ENCODE measurements at places on chromosomes 2 and 18.

DNA sequence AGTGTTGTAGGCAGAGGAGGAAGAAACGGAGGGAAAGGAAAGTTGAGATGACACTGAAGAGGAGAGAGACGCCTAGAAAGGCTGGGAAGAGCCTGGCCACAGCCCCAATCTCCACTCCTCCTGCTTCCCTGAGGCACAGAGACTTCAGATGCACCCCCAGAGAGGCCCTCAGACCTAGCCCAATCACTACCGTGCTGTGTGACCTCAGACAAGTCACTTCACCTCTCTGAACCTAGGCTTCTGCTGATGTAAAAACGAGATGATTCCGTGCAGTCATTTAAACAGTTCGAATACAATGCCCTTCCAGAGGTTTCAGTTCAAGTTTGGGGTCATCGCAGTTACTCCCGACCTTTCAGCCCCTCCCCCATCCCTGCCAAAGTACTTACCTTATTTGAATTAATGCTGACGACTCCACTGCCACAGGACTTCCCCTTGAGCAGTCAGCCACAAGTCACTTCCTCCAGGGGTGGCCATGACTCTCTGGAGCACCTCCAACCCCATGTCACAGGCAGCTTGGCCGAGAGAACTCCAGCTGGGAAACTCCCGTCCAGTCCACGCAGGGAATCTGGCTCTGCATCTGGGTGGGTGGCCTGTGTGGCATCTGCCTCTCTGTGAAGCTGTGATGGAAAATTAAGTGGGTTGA, 105.2 kb upstream of the ID2 start:
- DNase-seq, result no peak

DNA sequence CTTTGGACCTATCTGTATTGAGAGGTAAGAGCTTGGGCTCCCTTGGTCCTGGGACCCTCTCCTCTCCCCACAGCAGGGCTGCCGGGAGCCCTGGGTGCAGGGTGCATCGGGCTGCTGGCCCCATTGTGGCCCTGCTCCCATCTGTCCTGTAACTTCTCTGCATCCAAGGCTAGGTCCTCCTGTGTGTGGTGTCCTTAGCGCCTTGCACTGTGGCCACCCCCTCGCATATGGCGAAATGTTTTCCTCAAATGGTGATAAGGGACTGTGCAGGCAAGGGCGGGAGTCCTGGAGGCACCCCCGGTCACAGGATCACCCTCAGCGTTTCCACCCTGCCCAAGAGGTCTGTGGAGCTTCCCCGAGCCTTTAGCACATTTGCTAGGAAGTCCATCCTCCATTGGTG, 208.2 kb downstream of the SH3RF3 start:
- no peak for DNase-seq

GRCh38 chr2:133710613-133711012, 142.3 kb upstream of the NCKAP5 start:
- no peak for DNase-seq

GRCh38 chr2:158967731-158968395, 577 bp upstream of the TANC1 start:
- no peak for DNase-seq

- DNase-seq, result no peak
Measured at GRCh38 chr2:230949966-230950873, 25.2 kb upstream of the GPR55 start.

DNA sequence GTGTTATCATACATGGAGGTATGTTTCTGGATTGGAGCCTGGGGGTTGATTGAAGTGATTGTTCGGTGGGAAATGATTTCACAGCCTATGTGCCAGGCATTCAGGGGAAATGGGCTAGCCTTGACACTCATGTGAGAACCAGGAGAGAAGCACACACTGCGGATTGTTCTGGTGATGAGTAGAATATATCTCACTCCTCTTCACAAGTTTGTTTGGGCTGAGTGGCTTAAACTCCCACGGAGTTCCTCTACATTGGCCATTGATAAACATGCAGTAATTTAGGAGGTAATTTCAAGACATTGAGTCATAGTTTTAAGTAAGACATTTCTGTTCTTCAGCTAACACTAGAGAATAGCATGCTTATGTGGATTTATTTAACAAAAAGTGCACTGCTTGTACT, 498.9 kb upstream of the NETO1 start:
- no peak for DNase-seq

- DNase-seq, result no peak
Measured at GRCh38 chr2:187168720-187169713, 279.0 kb downstream of the CALCRL start.

- DNase-seq, result no peak
Measured at GRCh38 chr2:227661025-227661649, 5.5 kb upstream of the SCYGR5 start.

GRCh38 chr2:172927641-172928357, 147.8 kb upstream of the MAP3K20 start:
- no peak for DNase-seq

DNA sequence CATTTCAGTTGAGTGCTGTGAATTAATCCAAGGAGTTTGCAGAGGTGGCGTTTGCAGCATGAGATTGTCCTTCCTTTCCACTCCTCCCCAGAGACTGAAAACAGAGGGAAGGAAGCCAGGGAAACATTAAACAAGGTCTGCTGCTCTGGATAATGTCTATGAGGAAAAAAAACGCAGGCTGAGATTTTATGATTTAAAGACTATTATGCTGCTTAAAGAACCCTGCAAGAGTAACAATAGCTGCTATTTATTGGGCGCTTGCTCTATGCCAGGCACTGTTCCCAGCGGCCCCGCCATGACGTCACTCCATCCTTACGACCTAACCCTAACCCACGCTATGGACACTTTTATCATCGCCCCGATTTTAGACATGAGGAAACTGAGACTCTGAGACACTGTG, 222.4 kb downstream of the BCL2 start:
- DNase-seq, result no peak

DNA sequence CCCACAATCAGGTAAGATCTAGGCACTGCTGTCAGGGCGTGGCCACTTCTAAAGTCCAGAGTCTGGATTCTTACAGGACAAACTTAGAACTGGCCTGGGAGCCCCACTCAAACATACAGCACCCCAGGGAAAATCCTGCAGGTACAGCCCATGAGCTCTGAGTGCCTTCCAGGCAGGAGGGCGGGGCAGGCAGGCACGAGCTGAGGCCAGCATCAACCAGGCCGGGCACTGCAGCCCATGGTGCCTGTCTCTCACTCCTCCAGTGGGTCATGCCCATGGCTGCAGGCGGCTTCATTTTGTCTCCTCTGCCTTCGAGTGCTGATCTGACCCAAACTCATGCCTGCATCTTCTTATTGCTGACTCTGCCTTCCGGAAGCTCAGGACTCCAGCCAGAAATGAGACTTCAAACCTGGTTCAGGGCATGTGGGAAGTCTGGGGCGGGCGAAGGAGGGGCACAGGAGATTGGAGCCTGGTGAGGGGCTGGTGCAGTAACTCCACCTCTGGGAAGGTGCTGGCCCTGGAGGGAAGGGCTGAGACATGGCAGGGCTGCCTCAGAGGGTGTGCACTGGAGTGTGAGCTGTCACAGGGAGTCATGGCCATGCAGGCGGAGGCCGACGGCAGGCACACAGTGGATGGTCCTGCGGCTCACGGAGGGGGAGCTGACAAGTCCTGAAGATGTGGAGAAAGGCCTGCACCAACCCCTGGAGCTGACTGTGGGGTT, 40.5 kb downstream of the HS6ST1 start:
- no peak for DNase-seq

DNA sequence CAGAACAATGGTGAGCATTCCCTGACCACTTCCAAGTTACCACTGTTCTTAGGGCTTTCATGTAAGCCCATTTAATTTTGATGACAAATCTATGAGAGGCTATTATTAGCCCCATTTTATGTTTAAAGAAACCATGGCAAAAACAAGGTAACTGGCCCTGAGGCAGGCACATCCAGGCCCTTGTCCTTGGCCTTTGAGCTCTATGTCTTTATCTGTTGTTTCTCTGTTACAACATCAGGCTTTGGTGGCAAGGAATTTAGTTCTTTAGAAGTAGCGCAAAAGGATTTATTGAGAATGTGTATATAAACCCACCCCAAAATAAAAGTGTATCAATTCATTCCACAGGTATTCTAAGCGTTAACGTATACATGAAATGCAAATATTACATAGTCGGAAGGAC, 257.1 kb downstream of the HNMT start:
- no peak for DNase-seq

DNA sequence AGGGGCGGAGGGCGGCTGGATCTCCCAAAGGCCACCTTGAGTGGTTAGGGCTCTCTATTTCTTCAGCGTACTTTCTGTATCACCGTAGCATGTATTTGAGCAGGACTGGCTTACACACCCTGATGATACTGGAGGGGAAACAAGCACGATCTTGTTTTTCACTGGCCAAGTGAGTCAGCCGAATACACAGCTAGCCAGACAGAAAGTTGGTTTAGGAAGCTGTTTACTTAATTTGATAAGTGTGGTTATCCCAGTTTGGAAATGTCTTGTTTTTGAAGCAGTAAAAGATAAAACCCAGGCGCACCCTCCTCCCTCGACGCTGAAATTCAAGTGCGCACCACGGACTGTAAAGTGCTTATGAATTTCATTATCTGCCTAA, 582 bp downstream of the RIOK3 start:
- no peak for DNase-seq

- DNase-seq, result no peak
Measured at GRCh38 chr2:109369671-109370191, 240.7 kb downstream of the SH3RF3 start.

DNA sequence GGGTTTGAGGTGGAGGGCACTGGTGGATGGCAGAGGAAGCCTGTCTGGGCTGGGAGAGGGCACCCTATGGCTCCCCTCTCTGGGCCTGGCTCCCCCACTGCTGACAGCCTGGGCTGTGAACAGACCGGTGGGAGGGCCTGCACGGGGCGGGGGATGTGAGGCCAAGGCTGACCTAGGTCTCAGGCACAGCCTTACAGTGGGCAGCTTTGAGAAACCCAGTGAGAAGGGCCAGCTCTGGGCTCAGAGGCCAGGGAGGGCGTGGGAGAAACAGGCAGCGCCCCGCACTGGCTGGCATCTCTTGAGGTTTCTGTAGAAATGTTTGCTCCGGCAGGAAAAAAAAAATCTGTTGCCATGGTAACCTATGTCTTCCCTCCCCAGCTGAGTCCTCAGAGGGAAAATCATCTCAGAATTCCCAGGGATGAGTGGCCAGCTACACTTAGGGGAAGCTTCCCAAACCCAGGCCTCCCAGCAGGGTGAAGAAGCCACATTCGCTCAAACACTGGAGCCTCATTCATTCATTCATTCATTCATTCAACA, 71.7 kb upstream of the TAF1B start:
- DNase-seq, result no peak

DNA sequence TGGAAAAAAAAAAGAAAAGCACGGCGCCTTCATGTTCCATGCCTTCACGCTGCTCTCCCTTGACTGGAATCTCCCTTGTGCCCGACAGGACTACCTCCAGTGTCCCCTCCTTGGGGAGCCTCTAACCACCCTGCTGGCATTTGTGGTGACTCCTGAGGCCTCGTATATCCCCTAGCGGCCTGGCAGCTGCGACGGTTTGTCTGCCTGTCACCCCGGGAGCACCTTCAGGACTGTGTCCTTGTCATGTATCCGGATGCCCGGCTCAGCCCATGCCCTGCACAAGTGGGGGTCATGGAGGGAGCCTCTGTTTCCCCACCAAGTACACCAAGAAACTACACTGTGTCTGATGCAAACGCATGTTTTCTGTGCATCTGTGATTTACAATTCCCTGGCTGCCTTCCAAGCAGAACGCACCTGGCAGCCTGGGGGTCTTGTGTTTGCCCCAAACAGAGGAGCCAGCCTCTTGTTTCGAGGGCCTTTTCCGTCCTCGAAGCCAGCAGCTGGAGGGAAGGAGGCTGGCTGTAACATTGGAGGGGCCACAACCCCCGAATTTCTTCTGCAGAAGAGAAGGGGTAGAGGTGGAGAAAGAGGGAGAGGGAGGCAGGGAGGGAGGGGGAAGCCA, 18.9 kb downstream of the TWIST2 start:
- DNase-seq, result no peak

DNA sequence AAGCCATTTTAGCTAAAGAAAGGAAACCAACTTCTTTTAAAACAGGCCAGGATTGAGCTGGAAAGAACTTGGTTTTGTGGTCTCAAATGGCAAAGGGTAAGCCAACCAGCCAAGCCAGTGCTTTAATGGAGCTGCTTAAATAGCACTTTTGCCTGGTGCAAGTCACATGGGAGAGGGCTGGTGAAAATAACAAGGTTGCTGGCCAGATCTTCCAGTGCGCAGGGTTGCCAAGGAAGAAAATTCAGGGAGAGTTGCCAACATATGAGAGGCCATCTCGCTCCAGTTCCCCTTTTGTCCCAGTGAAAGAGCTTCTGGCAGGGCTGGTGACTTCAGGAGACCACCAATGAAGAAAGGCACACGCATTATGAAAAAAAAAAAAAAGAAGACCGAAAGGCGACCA, 57.3 kb downstream of the IRS1 start:
- no peak for DNase-seq

DNA sequence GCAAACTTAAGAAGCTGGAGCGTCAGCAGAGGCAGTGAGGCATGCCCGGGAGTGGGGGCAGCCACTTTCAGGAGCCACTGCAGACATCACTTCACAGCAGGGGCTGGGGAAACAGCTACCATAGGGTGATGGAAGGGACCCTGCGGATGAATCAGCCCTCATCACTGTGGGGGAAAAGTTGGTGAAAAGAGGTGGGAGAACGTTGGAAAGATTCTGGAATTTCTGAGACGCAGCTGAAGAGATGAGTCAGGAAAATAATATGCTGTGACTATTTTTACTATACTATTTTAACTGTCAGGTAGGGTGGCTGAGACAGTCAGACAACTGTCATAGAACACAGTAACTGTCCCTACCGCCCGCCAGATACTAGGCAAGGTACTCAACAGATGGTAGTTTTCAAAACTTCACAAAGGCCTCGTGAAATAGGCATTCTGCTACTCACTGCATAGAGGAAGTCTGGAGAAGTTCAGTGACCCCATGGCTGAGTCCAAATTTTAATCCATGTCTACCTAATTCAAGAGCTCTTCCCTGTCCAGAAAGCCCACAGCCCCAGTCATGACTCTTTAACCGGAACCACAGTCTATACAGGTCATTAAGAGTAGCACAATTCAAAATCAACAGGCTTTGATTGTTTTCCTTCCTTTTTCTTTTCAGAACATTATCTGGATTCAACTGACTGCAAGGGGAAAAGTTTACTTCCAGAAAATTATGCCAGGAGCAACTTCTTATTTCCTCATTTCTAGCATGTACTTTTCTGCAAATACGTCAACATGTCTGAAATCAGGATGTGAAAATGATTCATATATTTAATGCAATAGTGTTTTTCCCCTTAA, 39.3 kb upstream of the EPB41L3 start:
- DNase-seq, result no peak

GRCh38 chr2:235665661-235666212, 171.9 kb downstream of the AGAP1 start:
- no peak for DNase-seq
